Karpas-422 (cell line): ENCODE measurements at places on chromosomes 11 and 22. TPM values are rescaled to one million over a fixed set of nuclear protein-coding genes. Genes with fewer than 3 reads are reported as not detected.

The RPLP2 gene
- total RNA-seq, result 774 and 1,042 TPM in 2 replicates

The POU2AF2 gene
- total RNA-seq, result not detected in 2 replicates

The OR2D2 gene
- 0.36 and 0.71 TPM in 2 replicates for total RNA-seq

The KCNK4 gene
- total RNA-seq, result not detected in 2 replicates

The NPAS4 gene
- not detected in 2 replicates for total RNA-seq

The MYOD1 gene
- total RNA-seq, result not detected in 2 replicates
